Breast epithelium (tissue), 4 donors: ENCODE measurements at places on chromosomes 5 and 9. TPM values are rescaled to one million over a fixed set of nuclear protein-coding genes. Genes with fewer than 3 reads are reported as not detected.

GRCh38 chr9:77903666-77904285, 127.8 kb downstream of the GNAQ start:
- no peak for DNase-seq

Gene PLEKHG4B
- not detected for total RNA-seq

DNA sequence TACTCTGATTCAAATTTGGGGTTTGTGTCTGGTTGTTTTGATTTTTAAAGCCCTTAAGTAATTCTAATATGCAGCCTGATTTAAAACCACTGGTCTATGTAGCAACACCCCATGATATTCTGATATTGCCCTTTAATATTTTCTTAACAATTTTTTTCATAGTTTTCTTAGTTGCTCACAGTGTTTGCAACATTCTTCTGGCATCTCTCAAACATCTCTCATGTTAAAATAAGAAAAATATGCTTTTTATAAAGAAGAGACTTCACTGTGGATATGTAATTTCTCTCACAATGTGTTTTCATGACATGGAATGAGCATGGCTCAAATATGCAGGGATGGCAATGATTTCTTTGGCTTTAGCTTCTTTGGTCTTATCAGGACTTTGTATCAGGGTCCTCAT, 183.7 kb downstream of the TAF11L14 start:
- DNase-seq: no peak

DNA sequence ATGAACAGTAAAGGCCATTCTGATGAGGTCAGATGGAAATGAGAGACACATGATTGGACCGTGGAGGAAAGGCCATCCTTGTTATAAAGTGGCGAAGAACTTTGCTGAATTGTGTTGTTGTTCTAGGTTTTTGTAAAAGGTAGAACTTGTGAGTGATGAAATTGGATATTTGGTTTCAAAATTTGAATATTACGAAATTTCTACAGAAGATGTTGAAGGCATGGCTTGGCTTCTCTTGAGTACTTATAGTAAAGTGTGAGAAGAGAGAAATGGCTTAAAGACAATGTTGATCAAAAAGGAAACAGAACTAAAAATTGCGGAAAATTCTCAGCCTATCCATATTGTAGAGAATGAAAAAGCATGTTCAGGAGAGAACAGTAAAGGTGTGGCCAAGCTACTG, 166.6 kb upstream of the S1PR3 start:
- no peak for DNase-seq

Gene PCDHGB5
- total RNA-seq: 20.6 TPM

GRCh38 chr5:158589939-158590338, 509.8 kb downstream of the EBF1 start:
- DNase-seq: no peak

DNA sequence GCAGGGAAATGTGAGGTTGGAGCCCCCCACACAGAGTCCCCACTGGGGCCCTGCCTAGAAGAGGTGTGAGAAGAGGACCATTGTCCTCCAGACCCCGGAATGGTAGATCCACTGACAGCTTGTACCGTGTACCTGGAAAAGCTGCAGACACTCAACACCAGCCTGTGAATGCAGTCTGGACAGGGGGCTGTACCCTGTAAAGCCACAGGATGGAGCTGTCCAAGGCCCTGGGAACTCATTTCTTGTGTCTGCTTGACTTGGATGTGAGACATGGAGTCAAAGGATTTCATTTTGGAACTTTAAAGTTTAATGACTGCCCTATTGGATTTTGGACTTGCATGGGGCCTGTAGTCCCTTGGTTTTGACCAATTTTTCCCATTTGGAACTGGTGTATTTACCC, 535.0 kb upstream of the MEF2C start:
- no peak for DNase-seq

Gene LAMC3
- total RNA-seq: 8.5 TPM

Gene SMIM33
- total RNA-seq: not detected

Gene CHSY3
- total RNA-seq: 2.5 TPM

Gene SHISAL2B
- not detected for total RNA-seq

DNA sequence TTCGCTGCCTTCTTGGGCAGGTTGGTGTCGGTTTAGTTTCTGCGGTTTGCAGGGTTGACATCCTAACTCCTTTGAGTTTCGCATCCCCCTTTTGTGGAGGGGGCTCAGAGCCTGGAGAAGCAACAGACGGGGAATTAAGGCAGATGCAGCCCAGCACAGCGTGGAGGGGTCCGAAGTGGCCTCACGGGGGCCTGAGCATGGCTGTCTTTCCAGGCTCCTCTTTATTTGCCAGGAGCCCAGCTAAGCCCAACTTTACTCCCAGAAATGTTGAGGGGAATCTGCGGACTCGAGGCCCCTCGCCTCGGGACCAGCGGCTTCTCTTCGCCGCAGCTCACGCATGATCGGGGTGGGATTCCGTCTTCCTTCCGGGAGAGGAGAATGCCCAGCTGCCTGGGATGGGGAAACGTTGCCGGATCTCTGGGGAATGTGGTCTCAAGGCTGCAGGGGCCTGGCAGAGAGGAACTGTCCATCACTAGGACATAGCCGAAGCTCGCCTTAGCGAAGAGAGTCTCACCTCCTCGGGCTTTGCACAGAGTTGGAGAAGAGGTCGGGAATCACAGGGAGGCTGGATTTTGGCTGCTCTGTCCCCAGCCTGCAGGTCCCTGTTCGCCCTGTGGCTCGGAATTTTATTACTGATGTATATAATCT, 1.3 kb downstream of the RAI14 start:
- DNase-seq: no peak

Gene PSIP1
- total RNA-seq: 39.1 TPM

Gene CDH12
- total RNA-seq: 1.1 TPM

Gene RPL35
- total RNA-seq: 3,579 TPM

GRCh38 chr5:143056339-143056704, 286.1 kb downstream of the ARHGAP26 start:
- DNase-seq: no peak

GRCh38 chr9:95974389-95974788, 98.9 kb downstream of the ERCC6L2 start:
- DNase-seq: no peak

Gene FCHSD1
- total RNA-seq: 24.3 TPM

DNA sequence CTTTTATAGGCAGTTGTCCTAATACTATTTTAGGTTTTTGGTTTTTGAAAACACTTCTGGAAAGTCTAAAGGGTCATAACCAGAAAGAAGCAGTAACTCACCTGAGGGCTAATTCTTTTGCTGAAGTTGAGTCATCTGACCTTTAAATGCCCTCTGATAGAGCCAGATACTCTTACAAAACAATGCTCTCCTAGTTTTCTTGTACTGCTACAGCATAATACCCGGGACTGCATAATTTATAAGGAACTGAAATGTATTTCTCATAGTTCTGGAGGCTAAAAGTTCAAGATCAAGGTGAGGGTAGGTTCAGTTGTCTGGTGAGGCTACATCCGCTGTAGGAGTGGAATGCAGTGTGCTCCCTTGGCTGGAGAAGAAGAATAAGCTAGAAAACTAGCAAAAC, 670.3 kb downstream of the TLE4 start:
- no peak for DNase-seq

DNA sequence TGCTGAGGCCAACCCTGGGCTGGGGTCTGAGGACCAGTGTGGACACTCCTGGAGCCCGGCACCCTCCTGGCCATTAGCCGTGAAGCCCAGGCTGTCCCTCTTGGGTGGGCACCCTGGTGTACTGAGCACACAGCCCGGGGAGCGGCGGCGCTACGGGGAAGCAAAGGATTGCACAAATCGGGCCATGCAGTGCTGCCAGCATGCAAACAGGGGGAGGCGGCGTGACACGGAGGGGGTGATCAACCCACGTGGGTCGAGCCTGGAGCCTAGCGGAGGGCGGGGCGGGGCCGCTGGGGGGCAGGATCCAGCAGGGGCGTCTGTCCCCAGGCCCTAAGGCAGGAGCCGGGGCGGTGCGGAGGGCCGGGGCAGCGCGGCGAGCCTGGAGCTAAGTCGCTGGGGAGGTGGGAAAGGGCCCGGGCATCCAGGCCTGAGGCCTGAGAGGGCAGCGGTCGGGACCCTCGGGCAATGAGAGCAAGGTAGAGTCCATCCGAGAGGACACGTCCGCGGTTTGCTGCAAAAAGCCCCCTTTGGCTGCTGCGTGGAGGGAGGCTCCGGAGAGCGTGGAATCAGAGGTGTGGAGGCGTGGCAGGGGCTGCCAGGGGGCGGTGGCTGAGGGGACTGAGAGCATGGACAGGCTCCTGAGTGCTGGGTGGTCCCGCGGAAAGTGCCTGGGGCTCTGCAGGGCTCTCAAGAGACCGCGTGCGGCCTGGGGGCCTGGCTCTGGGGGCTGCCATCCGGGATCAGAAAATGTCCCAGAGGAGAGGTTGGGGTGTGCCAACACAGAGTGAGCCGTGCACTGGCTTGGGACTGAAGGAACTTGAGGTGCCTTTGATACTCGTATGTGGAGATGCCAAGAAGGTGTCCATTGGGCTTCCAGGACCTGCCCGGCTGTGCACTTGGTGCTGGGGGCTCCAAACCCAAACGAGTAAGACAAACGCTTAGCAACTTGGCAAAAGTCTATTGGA, 94.2 kb downstream of the BARX1 start:
- DNase-seq: no peak

DNA sequence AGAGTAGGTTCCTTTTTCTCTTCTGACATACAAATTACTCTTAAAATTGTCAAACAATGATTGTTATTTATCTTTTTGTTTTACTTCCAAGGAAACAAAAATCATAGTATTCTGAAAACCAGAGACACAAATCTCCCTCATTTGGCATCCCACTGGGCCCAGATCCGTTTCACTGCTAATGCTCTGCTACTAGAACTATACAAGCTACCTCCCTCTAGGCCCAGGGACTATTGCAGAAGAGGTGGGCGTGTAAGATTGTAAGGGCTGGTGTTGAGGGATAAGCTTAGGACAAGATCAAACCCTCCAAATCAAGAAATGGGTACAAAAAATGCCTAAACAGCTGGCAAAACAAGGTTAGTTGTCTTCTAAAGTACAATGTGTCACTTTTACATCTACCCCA, 928.9 kb upstream of the CDH10 start:
- DNase-seq: no peak

GRCh38 chr5:59893429-59894227, at the start of gene PDE4D:
TSS of gene PDE4D (minus strand) at chr5:59893726.
- peak; percentile 55 for DNase-seq

- no peak for DNase-seq
Observed at GRCh38 chr5:142012186-142012785, 541 bp downstream of the GNPDA1 start.

Gene GBGT1
- 21.3 TPM for total RNA-seq

DNA sequence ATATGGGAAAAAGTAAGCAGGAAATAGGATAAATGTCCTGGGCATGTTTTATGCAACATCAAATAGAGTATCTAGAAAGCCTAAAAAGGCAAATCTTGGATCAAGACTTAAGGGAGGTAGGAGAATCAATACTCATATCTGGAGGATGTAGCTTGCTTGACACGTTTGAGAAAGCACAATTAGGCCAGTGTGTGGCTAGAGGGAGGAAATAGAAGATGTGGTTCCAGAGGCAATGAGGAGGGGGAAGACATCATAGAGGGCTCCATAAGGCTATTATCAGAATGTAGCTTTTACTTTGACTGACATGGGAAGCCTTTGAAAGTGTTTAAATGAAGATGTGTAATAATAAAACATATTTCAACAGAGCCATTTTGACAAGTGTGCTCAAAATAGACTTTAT, 200.7 kb upstream of the CDH12 start:
- no peak for DNase-seq

DNA sequence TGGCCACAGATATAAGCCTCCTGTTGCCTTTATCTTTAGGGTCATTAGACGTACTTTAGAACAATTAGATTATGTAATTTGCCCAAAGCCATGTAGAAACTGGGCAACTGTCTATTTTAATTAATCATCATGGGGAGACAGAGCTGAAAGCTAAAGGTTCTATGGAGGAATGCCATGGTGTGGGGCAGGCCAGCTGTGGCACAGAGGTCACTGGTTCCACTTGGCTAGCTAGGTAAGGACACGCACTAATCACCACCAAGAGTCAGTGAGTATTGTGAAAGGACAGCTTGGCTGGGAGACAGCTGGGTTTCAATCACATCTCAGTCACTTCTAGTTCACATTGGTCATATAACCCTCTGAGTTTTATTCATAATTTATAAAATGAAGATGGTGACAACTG, 81.7 kb downstream of the HMHB1 start:
- DNase-seq: no peak

DNA sequence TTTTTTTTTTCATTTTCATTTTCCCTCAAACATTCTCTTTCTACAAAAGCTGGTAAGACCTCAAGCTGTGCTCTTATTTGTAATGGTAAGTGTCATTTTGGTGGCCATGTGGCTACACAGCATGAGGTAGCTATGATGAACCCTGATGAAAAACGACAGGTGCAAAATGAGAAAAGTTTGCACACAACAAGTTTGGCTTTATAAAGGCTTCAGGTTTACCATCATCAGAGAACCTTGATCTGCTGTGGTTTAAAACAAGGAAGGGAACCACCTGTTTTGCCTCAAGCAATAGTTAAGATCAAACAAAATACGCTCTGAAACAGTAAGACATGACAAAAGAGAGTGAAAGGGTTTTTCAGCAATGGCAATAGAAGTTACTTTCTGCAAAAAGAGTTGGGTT, 1124.6 kb upstream of the ACO1 start:
- DNase-seq: no peak

- no peak for DNase-seq
Observed at GRCh38 chr5:176851380-176851779, 41.0 kb downstream of the UNC5A start.

GRCh38 chr5:113902917-113903660, 389.6 kb downstream of the YTHDC2 start:
- no peak for DNase-seq

GRCh38 chr5:86864051-86864450, 246.3 kb downstream of the COX7C start:
- no peak for DNase-seq

Gene F12
- 0.64 TPM for total RNA-seq
